ENCODE measurements at places on chromosomes 11 and 22.
A peak's percentile ranks its signal among the peaks of the same experiment; 100 is the strongest.

GRCh38 chr11:26665946-26666345 is 55.9 kb downstream of the SLC5A12 start:
- no peak for DNase-seq

- peak; percentile 89 for DNase-seq
Observed at GRCh38 chr11:44029977-44030911, 17.5 kb upstream of the ACCSL start.

GRCh38 chr11:109421981-109422869 is at the start of gene C11orf87:
Gene C11orf87 (plus strand): TSS chr11:109422190. CDS start chr11:109423634, 1,444 bp downstream.
- DNase-seq: peak; percentile 37

DNA sequence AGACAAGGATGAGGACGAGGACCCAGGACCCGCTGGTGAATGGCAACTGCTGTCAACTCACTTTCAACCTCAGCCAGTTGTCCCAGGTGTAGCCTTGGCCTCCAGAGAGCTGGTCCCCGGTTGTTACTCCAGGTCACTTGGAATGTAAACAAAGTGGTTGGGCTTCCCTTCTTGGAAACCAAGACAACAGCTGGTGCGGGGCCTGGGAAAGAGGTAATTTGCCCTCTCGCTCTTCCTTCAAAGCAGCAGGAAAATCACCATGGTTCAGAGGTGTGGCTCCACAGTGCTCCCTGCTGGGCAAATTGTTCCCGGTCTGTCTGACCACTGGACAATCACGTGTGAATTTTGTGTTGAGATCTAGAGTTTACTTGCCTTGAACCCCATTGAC is 15.0 kb downstream of the SLC1A2 start:
- DNase-seq: peak; percentile 70

DNA sequence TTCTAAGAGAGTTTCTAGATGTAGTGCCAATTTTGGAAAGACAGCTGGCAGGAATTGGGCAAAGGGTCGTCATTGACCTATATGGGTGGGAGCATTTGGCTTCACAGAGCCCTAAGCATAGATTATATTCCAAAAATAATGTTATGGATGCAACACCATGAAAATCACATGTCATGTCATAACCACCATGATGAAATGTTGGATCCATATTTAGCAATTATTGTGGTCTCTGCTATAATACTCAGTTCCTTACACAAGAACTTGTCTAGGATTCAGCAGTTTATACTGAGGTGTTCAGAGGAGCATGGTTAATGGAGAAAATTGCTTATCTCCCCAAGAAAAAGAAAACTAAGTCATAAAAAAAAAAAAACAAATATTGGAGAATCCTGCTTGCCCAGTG is 31.6 kb downstream of the NTM start:
- DNase-seq: no peak

DNA sequence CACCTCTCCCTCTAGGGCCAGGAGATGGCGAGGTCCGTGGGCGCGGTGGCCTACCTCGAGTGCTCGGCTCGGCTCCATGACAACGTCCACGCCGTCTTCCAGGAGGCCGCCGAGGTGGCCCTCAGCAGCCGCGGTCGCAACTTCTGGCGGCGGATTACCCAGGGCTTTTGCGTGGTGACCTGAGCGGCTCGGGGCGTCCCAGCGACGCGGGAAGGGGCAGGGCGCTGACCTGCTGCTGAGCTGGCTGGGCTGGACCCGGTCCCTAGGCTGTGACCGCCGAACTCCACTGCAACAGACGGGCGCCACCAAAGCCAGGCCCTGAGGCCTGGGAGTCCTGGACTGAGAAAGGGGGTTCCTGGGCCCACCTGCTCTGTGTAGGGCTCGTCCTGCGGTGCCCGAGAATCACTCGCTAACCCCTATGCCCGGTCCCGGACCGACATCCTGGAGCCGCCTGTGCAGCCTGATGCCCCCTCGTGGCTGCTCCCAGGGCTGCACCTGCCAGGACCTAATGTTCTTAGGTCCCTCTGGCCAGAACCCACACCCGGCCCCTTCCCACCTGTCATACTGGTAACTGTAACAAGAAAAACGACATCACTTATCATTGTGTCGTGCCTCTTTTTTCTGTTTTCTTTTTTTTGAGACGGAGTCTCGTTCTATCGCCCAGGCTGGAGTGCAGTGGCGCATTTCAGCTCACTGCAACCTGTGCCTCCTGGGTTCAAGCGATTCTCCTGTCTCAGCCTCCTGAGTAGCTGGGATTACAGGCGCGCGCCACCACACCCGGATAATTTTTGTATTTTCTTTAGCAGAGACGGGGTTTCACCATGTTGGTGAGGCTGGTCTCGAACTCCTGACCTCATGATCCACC is 15.0 kb downstream of the RHOD start:
- DNase-seq: peak; percentile 71

GRCh38 chr11:61654397-61654829 is 25.8 kb upstream of the DAGLA start:
- DNase-seq: no peak

- peak; percentile 91 for DNase-seq
Observed at GRCh38 chr11:10728789-10729472, 22.1 kb upstream of the CTR9 start.

DNA sequence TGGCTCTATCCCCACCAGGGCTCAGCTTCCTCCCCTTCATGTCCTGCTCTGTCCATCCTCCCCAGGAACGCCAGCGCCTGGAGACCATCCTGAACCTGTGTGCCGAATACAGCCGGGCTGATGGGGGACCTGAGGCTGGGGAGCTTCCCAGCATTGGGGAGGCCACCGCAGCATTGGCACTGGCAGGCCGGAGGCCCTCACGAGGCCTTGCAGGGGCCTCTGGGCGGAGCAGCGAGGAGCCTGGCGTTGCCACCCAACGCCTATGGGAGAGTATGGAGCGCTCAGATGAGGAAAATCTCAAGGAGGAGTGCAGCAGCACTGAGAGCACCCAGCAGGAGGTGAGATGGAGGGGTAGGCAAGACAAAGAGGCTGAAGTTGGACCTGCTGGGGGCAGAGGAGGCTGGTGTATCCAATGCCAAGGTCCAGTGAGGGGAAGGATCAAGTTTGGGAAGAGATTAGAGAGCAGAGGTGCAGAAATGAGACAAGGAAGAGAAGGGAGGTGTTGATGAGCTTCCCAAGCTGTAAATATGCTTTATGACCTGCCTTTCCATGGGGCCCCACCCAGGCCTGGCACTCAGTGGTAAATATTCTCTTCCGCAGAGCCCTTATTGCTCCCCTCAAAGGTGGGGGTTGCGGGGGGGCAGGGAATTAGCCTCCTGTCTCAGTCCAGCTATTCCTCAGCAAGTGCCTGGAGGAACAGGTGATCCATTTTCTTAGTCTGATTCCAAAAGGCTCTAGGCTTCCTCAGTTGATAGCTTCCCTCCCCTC is 23.9 kb downstream of the PHLDB1 start:
- no peak for DNase-seq

GRCh38 chr22:18032455-18033101 is 8.2 kb upstream of the MICAL3 start:
- DNase-seq: peak; percentile 5

GRCh38 chr22:50136581-50137015 is 33.9 kb upstream of the PANX2 start:
- no peak for DNase-seq

DNA sequence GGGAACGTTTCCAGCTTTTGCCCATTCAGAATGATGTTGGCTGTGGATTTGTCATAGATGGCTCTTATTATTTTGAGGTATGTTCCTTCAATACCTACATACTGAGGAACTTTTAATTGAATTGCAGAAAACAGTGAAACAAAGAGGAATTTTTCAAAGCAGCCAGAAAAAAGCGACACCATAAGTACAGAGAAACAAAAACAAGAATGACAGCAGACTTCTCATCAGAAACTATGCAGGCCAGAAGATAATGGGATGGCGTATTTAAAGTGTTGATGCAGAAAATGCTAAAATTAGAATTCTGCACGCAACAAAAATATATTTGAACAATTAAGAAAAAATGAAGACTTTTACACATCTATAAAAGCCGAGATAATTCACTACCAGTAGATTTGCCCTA is 95.4 kb upstream of the TIMP3 start:
- peak; percentile 18 for DNase-seq

DNA sequence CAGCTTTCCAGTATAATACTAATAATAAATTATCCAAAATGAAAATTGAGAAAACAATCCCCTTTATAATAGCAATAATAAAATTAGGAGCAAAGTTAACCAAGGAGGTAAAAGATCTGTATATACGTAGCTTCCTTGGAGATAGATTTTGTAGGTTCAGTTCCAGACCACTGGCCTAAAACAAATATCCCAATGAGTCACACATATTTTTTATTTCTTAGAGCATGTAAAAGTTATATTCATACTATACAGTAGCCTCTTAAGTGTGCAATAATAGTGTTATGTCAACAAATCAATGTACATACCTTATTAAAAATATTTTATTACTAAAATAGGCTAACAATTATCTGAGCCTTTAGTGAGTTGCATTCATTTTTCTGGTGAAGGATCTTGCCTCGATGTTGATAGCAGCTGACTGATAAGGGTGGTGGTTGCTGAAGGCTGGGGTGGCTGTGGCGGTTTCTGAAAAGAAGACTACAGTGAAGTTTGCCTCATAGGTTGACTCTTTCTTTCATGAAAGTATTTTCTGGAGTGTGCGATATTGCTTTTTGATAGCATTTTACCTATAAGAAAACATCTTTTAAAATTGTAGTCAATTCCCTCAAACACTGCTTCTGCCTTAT is 178.5 kb downstream of the ARHGAP42 start:
- DNase-seq: no peak

- no peak for DNase-seq
Observed at GRCh38 chr22:20001082-20001638, 15.5 kb downstream of the ARVCF start.

- DNase-seq: no peak
Observed at GRCh38 chr22:38740116-38740723, 15.6 kb downstream of the SUN2 start.

DNA sequence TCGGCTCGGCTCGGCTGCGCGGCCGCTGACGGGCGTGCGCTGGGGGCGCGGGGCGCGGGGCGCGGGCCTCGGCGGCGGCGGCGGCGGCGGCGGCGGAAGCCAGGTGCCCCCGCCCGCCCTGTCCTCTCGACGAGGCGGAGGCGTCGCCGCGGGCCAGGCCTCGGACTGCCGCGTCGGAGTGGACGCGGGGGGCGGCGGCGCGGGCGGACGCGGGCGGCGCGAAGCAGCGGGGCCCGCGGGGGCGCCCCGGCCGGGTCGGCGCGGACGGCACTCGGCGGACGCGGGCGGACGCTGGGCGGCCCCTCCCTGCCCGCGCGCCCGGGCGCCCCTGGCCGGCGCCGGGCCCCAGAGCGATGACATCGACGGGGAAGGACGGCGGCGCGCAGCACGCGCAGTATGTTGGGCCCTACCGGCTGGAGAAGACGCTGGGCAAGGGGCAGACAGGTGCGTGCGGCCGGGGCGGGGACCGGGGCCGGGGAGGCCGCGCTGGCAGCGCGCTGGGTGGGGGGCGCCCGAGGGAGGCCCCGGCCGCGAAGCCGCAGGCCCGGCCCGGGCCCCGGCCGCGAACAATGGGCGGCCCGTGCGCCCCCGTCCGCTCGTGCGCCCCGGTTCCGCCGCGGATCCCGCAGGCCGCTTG is at the start of gene BRSK2:
TSS of gene BRSK2 (plus strand) at position 3 of the 637 bp plus-strand sequence. CDS start at position 354, 351 bp downstream.
- DNase-seq: peak; percentile 23

DNA sequence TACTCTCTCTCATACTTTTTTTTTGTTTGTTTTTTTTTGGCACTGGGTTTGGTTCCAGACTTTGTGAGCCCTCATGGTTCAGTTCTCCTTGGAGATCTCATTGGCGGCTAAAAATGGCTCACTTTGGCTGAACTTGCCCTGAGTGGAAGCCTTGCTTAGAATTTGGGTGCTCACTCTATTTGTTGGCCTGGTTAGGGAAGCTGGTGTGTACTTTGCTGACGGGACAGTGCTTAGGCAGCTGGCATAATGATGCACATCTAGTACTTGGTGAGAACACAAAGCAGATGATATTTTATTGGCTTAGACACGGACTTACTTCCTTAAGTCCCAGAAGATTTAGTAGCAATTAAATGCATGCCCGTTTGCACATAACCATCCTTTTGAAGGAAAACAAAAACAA is 66.5 kb upstream of the GRAMD1B start:
- peak; percentile 65 for DNase-seq

- DNase-seq: no peak
Observed at GRCh38 chr22:48536541-48537342, 1290.9 kb downstream of the BRD1 start.

- no peak for DNase-seq
Observed at GRCh38 chr22:40727070-40727963, 48.0 kb downstream of the MCHR1 start.

DNA sequence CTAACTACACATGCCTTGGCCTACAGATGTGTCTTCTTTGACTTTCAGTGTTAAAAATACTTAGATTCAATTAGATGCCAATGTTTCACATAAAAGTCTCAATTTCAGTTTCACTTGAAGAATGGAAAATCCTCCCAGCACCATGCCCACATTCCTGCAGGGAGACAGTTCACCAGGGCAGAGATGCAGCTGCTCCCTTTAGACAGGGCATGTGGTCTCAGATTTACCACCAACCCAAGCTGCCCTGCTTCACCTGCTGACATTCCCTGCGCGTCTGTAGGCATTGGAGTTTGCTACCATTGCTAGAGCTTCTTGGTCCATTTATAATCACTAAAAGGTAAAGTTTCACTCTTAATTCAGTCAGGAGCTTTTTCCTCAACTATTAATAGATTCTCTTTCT is 113.9 kb downstream of the ARFGAP2 start:
- no peak for DNase-seq

- peak; percentile 2 for DNase-seq
Observed at GRCh38 chr11:131906963-131907362, 536.5 kb downstream of the NTM start.

- no peak for DNase-seq
Observed at GRCh38 chr11:57500515-57500914, 15.0 kb downstream of the SLC43A1 start.

- DNase-seq: no peak
Observed at GRCh38 chr11:57347336-57347735, 9.2 kb downstream of the P2RX3 start.

GRCh38 chr22:27107824-27108223 is 450.4 kb downstream of the MIAT start:
- DNase-seq: no peak

- no peak for DNase-seq
Observed at GRCh38 chr11:2209370-2209801, 37.8 kb upstream of the TH start.

GRCh38 chr11:3126207-3126865 is 38.8 kb downstream of the OSBPL5 start:
- DNase-seq: no peak

GRCh38 chr11:123390146-123390545 is 39.9 kb upstream of the GRAMD1B start:
- DNase-seq: no peak

DNA sequence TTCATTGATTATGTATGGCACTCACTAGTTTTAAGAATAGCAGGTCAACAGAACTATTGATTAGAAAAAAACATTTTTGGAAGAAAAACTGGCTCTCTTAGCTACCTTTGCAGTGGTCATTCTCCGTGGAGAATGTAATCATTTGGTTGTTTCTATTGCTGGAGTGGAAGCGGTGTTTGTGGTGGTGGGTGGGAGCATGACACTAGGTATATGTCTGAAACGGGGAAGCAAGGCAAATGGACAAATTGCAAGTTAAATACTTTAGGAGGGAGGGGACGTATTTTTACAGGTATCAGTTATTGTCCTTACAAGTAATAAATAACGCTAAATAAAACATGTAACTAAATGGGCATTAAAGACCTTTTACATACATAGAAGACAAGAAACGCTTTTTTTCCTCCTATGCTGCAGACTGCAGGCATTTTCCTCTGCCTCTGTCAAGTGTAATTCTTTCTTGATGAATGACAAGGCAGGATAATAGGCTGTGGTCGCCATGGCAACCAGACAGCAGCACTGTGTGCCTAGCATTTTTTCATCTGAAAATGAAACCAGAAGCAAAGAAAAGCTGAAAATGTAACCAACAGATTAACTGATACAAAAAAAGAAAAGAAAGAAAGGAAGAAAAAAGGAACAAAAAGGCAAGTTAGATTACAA is 46.2 kb downstream of the BLID start:
- DNase-seq: peak; percentile 40
